Stimulated activated CD8-positive, alpha-beta memory T cell treated with anti-CD3 and anti-CD28 coated beads, Interleukin-15, amount 100 ng/mL, for 48 hours (primary cell): ENCODE measurements at places on chromosomes 2 and 18.

DNA sequence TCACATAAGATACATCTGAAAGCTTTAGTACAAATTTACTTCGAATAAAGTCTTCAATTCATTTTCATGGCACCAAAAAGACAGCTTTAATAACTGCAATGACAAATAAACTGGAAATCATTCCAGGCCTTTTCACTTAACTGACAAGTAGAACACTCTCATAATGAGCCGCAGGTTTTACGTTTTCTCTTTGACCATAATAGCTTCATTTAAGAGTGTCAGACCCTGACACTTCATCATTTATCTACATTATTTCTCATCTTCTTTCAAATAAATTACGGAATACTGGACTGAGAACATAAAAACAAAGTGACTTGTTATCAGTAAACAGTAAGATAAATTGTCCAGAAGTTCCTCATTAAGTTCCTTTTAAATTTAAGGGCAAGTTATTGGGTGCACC, 1252.9 kb upstream of the ACVR2A start:
- no peak for DNase-seq

DNA sequence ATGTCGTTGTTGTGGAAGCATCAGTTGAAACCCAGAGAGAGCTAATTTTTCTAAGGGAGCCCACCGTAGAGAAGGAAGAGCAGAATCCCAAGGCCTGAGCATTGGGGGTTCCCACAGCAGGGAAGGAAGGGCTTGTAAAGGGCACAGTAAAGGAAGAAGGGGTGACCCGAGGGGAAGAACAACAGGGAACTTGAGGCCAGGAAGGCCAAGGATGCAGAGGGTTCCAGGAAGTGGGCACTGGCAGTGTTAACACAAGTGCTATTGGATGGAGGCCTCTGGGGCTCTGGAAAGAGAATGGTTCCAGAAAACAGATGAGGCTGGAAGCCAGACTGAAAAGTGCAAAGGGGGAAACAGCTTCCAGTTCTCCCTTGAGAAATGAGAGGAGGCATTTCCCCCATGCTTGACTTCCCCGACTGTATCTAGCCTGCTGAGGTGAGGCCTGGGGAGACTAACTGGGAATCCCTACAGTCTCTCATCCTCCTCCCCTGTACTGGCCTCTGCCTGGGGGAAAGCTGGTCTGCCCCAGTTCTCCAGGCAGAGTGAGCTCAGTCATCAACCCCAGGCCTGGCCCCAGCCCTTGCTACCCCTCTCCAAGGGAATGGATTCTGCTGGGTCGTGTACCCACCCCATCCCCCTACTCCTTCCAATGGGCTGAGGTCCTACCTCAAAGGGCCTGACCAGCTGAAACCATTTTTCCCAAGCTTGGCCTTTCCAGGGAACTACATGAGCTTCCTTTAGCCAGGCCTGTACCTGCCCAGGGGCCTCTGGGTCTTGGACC, 43.2 kb upstream of the MRPL33 start:
- DNase-seq: no peak

GRCh38 chr2:67055387-67056304, 341.5 kb upstream of the ETAA1 start:
- DNase-seq: no peak

GRCh38 chr2:109523121-109523520, 90.6 kb downstream of the SEPTIN10 start:
- DNase-seq: no peak

DNA sequence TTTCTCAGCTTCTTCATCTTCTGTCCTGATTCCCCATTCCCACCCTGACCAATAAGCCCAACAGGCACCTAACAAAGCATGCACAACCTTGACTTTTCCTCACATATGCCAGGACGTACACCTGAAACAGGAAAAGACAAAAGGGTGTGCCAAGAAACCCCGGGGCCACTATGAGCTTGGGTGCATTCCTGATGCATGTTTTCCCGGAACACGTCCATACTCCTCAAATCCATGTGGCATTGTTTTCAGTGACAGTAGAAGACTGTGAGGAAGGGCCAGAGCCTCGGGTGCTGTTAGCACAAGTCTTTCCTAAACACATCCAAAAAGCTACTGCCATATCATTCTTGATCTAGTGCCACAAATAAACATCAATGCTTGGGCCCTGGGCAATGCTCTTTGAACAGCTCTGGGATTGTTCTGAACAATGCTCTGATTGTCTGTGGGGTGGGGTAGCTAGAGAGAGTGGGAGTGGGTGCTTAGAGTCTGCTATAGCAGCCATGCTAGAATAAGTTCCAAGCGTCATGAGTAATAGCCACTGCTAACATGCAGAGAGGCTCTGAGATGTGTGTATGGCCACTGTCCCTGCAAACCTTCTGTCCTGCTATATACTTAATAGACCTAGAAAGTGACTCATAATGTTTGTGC, 181.7 kb upstream of the CRIM1 start:
- DNase-seq: no peak

DNA sequence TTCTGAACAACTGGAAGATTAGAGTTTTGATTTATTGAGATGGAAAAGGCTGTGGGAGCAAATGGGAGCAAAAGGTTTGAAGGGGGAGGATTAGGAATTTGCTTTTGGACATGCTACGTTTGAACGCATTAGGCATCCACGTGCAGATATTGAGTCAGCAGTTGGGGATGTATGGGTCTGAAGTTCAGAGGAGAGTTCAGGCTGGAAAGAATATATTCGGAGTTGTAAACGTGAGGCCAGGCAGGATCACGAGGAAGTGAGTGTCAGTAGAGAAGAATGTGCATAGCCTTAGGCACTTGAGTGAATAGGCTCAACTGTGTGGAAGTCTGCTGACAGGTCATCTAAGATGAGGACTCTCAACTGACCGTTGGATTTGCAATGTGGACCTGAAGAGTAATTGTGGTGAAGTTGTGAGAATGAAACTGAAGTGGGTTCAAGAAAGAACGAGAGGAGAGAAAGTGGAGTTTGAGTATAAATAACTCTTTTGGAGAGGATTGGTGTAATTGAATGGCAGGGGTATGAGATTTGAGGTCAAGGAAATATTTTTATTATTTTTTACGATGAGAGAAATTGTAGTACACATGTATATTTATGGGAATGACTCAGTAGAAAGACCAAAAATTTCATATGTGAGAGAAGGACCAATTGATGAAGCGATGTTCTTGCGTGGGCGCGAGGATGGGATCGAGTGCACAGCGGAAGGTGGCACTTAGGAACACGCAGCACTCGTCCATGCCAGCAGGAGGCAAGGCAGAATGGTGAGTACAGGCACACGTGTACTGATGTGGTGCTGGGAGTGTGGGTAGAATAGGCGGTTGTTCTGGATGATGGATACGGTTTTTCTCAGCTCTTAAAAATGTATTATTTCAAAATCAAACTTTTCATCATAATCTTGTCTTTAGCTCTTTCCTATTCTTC, 40.5 kb upstream of the POLE4 start:
- DNase-seq: no peak

DNA sequence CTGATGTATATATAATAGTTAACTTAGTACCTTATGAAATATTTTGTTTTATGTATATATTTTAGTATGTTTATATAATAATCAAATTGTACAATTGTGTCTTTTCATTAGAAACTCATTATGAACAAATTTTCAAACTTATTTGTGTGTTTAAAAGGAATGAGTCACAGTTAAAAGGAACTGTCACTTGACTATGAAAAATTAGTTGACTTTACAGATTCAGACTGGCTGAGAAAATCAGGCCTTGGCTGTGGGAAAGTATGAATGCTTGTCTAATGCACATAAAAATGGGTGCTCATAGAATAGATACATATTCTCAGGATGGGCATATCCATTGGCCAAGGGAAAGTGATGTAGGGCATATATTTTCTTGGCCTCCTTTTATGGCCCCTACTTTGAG, 576.8 kb downstream of the SATB2 start:
- no peak for DNase-seq

DNA sequence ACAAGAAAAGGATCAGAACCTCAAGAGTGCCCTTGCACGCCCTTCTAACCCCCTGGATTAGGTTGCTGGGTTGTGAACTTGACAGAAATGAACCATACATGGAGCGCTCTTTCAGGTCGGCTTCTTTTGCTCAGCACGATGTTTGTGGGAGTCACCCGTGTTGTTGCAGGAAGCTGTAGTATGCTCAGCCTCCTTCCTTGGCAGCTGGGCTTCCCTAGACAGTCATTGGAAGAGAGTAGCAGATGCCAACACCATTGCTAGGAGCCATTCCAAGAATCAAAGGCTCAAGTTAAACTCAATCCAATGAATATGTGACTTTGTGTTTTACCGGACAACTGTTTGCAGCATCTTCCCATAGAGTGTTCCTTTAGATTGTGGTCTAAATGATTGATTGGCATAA, 47.0 kb downstream of the RAB12 start:
- DNase-seq: no peak

GRCh38 chr18:6310714-6311113, 104.0 kb downstream of the L3MBTL4 start:
- DNase-seq: no peak

- no peak for DNase-seq
Observed at GRCh38 chr2:20803974-20804373, 18.9 kb downstream of the LDAH start.

DNA sequence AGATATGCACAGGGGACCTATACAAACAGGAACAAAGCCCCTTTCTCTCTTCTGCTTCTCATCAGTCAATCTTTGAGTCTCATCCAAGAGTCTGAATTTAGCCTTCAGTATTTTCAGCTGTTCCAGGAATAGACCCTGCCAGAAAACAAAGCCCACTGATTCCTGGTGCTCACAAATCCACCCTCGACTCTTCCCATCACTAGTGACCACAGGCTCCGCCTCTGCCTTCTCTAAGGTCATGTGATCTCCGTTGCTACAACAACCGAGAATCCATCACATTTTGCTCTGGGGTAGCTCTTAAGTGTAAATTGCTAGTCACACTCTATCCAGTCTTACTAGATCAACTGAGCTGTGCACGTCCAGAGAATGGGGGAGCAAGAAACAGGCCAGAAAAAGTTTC, 46.4 kb upstream of the SPTBN1 start:
- DNase-seq: no peak

DNA sequence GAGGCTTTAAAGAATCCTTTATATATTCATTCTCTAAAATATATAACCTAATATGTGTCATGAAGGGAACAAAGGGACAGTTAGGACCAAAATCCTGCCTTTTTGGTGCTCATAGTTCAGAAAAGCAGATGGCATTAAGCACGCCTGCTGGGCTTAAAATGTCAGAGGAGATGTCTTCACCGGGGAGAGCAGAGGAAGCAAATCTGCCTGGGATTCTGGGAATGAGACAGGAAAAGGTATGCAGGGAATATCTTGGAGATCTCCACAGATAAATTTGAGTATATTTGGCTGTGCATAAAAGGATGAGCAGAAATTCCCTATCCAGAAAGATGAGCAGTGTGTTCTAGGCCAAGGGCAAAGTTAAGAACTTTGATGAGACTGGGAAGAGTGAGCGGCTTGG, 45.5 kb downstream of the FSHR start:
- no peak for DNase-seq

DNA sequence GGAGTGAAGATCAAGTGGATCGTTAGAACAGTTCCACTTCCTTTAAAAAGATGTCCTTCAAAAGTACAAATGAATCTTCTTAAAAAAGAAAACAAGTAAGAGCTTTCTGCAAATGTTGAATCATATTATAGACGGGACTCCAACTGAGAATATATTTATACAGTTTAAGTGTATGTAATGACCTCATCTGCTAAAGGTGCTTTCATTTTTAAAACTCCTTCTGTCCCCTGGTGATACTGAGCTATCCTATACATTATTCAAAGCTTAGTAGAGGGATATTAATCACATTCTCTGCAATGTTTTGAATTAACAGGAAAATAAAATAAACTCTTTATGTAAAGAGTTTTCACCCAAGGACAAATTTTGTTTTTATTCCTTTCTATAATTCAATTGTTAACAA, 420.7 kb upstream of the SLC8A1 start:
- no peak for DNase-seq

DNA sequence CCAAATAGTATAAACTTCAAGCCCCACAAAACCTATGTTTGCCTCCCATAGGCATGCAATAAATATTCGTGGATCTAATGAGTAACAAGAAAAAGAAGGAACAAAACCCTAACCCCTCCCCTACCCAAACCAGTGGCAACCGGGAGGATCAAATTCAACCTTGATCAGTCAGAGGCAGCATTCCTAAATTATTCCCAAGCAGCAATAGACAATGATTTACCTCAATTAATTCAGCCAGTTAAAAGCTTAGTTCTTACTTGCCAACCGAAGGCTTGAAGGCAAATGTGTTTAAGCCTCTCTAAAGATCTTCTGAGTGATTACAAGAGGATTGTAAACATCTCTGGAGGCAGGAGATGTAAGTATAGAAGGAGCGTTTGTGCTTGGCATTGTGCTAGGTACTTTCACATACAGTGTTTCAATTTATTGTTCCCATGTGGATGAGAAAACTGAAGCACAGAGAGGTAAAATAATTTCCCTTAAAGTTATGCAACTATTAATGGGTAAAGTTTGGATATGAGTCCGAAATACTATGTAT, 197.7 kb downstream of the MTX2 start:
- no peak for DNase-seq
